Left kidney (tissue), 8 donors: ENCODE measurements at places on chromosomes 7 and 10. TPM values are rescaled to one million over a fixed set of nuclear protein-coding genes. Genes with fewer than 3 reads are reported as not detected.

TMEM236 gene
- polyA plus RNA-seq = 0.37 TPM

SYCE1 gene
- polyA plus RNA-seq = 0.42 TPM

PRKCQ gene
- polyA plus RNA-seq = 16.5 TPM

RADIL gene
- polyA plus RNA-seq = 1.3 TPM

FAM180A gene
- polyA plus RNA-seq = not detected

ATOH7 gene
- 1.7 TPM for polyA plus RNA-seq

ANXA8 gene
- polyA plus RNA-seq = 0.38 TPM

CLDN15 gene
- 12.1 TPM for polyA plus RNA-seq

DNA sequence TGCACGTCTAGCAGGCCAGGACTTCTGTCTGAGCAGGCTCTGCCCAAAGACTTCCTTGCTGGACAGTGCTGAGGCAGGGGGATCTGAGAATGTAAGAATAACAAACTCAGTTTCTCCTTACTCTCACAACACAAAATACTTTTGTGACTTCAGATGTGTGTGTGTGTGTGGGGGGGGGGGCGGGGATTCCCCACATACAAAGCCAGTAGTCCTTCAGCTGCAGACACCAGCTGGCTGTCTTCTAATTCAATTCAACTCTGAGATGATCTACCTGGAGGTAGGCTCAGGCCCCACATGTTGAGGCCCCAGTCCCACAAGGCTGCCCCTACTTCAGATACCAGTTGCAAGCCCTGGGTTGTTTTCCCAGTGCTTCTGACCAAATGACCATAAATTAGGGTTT, 4.7 kb upstream of the CXCL12 start:
- no peak for DNase-seq

GRCh38 chr7:147904219-147904576, 686.4 kb upstream of the C7orf33 start:
- no peak for DNase-seq

DNA sequence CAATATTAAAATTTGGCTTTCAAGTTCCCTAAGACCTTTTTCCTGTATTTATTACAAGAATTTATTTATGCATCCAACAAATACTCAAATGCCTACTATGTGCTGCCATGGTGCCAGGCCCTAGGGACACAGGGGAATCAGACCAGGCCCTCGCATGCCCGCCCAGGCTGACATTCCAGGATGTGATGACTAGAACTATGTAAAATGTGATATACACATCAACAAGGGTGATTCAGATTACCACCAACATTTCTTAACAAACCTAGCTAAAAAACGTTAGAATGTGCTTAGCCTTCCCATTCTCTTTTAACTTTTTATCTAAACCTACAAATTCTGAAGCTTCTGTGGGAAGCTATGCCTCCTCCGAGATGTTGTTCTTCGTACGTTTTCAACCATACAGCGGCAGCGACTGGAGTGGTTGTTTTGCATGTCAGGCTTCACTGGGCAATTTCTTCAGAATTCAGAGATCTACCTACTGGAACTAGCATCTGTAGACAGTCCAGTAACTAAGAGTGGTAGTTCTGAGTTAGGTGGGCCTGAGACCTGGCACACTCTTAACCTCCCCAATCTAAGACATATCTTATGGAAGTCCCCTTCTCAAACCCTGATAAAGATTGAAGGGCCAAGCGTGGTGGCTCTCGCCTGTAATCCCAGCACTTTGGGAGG, 22.1 kb downstream of the GNA12 start:
- no peak for DNase-seq

DNA sequence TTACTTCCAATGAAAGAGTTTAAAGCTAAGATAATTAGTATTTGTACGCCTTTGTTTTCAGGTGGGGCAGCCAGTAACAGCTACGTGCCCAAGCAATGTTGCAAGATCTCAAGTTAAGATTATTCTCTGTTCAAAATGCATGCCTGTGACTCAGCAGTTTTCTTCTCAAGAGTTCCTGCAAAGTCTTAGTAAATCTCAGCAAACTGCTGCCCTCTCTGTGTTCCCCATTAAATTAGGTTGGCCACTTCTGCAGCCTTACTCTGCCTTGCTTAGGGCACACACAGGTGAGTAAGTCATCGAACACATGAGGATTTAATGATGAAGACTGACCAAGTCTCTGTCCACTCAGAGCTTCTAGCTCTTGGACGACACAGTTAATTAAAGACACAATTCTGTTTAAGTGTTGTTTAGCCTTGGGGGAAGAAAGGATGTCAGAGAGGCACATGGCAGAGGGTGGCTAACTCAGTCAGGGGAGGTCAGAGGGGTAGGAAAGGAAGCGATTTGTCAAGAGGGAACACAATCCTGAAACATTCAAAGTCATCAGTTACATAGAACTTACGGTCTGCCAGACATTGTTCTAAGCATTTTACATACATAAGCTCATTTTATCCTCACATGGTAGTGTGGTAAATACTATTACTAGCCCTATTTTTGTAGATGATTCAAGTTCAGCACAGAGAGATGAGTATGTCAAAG, 20.2 kb upstream of the SLC35G1 start:
- DNase-seq = no peak

DNA sequence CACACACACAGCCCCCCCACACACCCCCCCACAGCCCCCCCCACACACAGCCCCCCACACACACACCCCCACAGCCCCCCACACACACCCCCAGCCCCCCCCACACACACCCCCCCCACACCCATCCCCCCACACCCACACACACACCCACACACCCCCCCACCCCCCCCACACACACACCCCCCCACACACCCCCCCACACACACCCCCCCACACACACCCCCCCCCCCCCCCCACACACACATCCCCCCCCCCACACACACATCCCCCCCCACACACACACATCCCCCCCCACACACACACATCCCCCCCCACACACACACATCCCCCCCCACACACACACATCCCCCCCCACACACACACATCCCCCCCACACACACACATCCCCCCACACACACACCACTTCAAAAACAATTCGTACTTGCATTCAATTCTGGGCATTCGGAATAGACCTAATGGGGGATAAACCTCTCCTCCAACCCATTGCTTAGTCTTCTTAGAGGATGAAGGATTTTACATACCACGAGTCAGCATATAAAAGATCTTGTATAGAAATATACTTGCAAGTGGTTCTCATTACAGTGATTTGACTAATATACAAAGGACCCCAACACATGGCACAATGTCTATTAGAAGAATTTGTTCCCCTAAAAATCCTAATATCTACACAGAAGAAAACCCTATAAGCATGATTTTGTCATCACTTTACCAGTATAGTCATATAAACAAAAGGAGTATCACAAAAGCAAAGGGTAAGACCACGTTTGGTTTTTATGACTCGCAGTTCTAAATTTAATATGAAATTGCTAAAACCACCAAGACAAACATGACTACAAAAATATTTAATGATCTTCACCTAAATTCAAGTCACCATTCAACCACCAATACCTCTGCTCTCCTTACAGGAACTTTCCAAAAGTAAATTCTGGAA, 80.9 kb downstream of the DIP2C start:
- DNase-seq = no peak

DNA sequence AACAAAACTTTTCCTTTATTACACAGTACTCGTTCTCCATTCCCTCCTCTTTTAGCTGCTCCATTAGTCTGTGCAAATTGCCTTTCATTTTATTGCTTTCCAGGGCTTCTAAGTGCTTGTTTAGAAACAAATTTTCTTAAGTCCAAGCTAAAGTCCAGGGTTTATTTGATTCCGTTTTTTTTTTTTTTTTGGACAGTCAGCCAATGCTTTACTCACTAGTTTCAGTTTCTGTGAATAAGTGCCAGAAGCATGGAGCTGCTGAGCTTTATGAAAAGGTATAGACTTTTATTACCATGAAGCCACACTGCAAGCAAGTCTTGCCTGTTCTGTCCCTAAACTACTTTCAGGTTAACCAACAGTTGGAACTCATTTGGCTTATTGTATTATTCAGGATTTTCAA, 455.0 kb downstream of the GFRA1 start:
- no peak for DNase-seq

- no peak for DNase-seq
These were observed 2.9 kb upstream of the RBP3 start for GRCh38 chr10:47344996-47345870.

DNA sequence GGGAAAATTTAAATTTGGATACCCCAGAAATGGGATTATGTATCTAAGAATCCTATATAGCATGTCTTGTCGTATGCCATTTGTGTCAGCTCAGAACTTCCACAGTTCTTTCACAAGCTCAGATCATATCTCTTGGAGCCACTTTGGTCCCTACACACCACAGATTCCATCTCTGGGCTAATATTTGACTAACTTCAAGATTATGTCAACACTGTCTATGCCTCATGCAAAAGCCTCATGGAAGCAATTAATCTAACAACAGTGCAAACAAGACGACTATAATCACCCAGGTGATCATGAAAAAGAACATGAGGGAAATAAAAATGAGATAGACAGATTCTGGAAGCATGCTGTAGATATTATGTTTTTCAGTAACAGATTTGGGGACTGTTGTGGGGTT, 189.1 kb downstream of the LRRTM3 start:
- DNase-seq = no peak

- no peak for DNase-seq
These were observed 98.2 kb downstream of the AOAH start for GRCh38 chr7:36626111-36626510.

DNA sequence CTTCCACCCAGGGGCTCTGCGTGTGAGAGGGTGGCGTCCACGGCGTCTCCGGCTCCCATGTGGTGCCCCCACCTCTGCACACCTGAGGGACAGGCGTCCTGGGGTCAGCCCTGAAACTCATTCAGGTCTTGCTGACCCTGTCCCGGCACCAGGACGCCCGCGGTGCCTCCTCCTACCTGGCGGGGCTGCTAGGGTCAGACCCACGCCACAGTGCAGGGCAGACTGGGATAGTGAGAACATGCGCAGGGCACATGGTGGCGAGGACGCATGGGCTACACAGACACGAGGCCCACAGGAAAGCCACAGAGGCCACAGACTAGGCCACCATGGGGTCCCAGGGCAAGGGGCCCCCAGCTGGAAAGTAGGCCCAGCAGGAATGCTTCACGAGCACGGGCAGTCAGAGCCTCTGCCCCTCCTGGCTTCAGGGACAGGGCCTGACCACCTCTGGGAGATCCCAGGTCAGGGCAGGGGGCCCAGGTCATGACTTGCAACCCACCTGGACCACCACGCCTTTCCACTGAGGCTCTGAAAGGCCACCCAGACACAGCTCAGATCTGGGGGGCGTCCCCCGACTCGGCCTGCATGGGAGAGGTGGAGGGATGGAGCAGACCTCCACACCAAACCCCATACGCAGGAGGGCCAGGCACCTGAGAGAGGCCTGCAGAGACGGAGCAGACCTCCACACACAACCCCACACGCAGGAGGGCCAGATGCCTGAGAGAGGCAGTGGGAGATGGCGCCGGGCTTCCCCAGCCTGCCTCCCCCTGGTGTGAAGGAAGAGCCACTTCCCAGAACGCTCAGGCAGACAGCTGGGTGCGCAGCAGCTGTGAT, 188.6 kb downstream of the ELFN1 start:
- no peak for DNase-seq

DNA sequence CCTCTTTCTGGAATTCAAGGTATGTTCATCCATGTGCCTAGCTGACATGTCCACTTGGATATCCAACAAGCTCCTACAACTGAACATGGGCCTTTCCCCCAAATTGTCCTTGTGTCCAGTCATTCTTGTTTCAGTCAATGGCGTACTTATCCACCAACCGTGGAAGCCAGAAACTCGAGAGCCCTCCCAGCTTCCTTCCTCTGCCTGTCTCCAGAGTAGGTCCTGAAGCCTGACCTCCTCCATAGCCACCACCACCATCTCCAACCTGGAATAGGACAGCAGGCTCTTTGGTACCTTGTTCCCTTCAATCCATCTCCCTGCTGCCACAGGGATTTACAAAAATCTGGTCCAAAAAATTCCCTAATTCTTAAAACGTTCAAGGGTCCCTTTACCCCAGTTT, 305.1 kb downstream of the RPS24 start:
- no peak for DNase-seq

GRCh38 chr10:1736972-1737221, 428 bp downstream of the ADARB2 start:
- DNase-seq = no peak

- DNase-seq = peak; percentile 55
These were observed 69.3 kb downstream of the AVL9 start for GRCh38 chr7:32564542-32564941.

DNA sequence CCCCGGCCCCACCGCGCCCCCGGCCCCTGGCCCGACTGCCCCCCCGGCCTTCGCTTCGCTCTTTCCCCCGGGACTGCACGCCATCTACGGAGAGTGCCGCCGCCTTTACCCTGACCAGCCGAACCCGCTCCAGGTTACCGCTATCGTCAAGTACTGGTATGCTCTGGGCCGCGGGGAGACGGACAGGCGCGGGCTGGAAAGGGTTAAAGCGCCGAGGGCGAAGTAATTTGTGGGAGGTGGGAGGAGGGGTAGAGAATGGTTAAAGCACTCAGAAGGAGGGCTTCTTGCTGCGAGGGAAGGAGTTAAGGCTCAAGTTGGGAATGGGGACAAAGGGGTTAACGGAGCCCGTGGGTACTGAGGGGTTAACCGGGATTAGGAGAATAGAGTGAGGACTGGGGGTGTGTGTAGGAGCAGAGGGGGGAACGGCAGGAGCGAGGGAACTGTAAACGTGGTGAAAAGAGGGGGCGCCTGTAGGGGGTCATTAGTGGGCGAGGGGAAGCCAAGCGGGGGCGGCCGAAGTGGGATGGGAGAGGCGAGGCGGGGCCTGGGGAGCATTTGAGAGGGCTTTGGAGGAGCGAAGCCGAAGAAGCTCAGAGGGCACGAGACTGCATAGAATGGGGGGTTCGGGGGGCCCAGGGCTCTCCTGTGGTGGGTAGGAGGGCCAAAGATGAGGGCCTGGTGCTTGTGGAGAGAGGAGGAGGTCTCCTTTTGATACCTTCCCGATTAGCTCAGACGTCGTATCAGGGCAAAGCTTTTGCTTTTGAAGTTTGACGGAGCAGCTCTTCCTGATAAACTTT, 605 bp downstream of the SUFU start:
- no peak for DNase-seq
